ENCODE measurements at places on chromosomes 5 and 9.
A peak's percentile ranks its signal among the peaks of the same experiment; 100 is the strongest.

DNA sequence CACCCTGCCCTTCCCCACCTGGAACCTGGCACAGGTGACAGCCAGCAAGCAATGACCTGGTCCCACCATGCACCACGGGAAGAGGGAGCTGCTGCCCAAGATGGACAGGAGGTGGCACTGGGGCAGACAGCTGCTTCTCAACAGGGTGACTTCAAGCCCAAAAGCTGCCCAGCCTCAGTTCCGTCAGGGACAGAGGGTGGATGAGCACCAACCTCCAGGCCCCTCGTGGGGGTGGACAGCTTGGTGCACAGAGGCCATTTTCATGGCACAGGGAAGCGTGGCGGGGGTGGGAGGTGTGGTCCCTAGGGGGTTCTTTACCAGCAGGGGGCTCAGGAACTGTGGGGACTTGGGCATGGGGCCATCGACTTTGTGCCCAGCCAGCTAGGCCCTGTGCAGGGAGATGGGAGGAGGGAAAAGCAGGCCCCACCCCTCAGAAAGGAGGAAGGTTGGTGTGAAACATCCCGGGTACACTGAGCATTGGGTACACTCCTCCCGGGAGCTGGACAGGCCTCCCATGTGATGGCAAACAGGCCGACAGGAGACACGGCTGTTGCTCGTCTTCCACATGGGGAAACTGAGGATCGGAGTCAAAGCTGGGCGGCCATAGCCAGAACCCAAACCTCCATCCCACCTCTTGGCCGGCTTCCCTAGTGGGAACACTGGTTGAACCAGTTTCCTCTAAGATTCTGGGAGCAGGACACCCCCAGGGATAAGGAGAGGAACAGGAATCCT, 1.9 kb downstream of the CEL start:
- no peak for DNase-seq

DNA sequence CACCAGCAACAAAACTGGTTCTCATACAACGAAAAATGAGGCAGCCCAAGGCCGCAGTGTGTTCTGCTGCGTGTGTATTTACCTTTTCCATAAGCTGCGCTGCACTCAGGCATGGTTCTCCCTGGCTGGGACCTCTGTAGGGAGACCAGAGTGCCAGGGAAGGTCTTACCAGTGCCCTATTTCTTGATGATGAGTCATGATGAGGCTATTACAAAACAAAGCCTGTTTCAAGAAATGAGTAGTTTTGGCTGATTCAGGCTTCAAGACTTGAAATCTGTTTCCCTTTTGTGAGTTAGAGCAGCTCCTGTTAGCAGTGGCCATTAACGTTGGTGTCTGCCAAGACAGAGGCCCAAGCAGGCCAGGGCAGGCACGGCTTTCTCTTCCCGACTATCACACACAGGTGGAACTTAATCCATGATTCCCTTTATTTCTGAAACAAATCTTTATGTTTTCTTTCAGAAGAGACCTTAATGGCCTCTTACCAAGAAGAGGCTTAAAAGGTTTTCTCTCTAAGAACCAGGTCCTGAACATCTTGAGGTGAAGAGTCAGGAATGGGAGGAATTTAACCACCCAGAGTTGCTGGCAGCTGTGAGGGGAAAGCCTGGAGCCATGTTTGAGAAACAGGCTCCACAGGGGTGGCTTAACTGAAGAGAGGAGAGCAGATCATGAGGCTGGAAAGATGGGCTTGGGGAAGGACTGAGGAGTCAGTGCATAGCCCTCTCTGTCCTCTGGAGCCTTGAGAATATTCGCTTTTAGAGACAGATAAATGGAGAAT, 41.4 kb upstream of the TIFAB start:
- no peak for DNase-seq

GRCh38 chr9:34579104-34579807, 10.3 kb downstream of the CNTFR start:
- DNase-seq, result no peak

- no peak for DNase-seq
These were observed 231.3 kb upstream of the CD180 start for GRCh38 chr5:67427850-67428298.

GRCh38 chr5:176543428-176544182, 5.5 kb upstream of the CDHR2 start:
- peak; percentile 91 for DNase-seq

- no peak for DNase-seq
These were observed 596 bp downstream of the SLC28A3 start for GRCh38 chr9:84339962-84340361.

GRCh38 chr5:65481171-65481581, 544 bp downstream of the ADAMTS6 start:
- DNase-seq, result no peak

DNA sequence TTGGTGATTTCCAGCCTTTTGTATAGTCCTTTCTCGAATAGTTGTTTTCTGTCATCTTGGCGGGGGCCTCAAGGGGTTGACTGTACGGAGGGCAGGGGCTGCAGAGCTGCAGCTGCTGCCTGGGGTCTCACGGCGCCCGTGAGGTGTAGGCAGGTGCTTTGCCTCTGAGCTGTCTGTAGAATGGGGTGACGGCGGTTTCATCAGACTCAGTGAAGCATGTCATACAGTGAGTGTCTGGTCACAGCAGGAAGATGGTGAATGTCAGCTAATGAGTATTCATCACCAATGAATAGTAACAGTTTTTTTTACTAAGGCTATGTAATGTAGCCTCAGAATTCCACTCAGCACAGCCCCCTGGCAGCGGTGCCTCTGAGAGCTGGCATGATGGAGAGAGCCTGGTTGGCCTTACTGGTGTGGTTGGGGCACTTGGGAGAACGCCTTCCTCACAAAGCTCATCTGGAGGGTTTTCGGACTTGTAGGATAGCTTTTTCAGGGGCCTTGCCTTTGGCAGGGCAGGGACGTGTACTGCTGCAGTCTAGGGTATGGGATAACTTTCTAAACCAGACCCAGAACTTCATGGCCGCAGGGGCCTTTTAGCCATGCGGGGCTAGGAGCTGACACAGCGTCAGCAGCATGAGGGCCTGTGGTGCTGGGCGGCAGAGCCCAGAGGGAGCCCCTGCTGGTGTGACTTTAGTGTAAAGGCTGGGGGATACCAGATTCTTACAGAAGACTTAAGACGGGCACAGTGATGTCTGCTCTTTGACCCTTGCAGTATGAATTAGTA, 15.0 kb downstream of the TENT4A start:
- no peak for DNase-seq

GRCh38 chr5:115260248-115260647, 2.4 kb downstream of the PGGT1B start:
- DNase-seq, result no peak

DNA sequence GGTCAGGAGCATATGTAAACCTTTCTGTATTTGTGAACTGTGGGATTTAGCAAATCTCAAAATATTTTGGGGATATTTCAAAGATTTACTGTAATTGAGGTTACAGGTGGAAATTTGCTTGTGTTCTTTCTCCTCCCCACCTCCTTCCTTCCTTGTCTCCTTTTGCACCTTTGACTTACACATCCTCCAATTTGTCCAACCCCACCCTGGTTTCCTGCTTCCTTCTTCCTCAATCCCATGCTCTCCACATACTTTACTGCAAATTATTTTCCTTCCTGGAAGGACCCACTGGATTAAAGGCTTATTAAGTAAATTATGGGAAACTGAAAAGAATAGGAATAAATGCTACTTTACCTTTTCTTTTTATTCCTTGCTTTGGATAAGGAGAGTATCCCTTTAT, 74.5 kb upstream of the LRRC70 start:
- no peak for DNase-seq

- DNase-seq, result no peak
These were observed 94.1 kb downstream of the RASEF start for GRCh38 chr9:82968816-82969215.

DNA sequence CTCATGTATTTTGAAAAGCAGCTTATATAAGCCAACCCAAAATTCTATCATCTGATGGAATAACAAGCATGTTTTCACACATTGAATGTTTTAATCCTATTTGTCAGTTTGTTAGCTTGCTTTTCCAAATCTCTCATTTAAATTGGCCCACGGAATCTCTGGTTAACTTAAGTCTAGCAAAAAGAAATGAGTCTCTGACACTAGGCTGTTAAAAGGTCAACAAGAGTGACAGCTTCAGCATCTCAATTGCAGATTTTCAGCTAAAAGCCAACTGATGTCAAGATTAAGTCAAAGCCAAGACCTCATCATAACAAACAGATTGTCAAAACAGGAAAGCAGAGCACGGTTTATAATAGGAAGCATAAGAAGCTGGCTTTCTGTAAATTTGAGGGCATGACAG, 49.4 kb upstream of the CDH9 start:
- DNase-seq, result no peak

Measured in activated effector memory CD4-positive, alpha-beta T cell treated with anti-CD3 and anti-CD28 coated beads, Interleukin-2, amount 50 U/mL, for 16 hours (primary cell).